ENCODE measurements at places on chromosomes 2 and 18.

- DNase-seq: no peak
These were observed 2.0 kb downstream of the PAIP2B start for GRCh38 chr2:71224935-71225334.

GRCh38 chr2:112941753-112942653, 31.0 kb downstream of the IL37 start:
- peak; percentile 20 for DNase-seq

- DNase-seq: no peak
These were observed 5.4 kb upstream of the ITGB6 start for GRCh38 chr2:160205505-160205904.

GRCh38 chr2:15934291-15934945, 5.9 kb upstream of the MYCN start:
- DNase-seq: no peak

DNA sequence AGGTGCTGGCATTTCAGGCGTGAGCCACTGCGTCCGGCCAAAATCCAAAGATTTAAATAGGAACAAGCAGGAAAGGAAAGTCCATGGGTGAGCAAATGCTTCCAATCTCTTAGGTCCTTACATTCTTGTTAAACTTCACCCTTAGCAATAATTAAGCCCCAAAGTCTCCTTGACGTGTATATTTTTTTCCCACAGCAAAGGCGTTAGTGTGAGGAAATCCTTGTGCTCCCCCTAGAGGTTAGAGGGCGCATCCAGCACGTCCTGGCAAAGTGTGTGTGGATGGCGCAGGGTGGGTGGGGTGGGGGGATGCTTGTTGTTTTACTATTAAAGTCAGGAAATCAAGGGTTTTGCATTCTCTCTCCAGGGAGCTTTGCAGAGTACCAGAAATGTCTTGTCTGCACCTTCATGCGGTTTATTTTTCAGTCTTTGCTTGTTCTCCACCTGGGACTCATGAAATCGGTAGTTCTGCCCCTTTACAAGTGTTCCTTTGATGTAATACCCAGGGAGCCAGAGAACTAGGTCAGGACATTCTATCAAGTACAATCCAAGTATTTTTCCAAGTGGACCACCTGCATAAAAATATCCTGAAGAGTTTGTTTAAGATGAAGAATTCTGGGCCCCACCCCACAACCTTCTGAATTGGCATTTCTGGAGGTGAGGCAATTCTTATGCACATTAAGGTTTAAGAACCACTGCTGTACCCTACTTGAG, 22.2 kb upstream of the ITSN2 start:
- peak; percentile 13 for DNase-seq

DNA sequence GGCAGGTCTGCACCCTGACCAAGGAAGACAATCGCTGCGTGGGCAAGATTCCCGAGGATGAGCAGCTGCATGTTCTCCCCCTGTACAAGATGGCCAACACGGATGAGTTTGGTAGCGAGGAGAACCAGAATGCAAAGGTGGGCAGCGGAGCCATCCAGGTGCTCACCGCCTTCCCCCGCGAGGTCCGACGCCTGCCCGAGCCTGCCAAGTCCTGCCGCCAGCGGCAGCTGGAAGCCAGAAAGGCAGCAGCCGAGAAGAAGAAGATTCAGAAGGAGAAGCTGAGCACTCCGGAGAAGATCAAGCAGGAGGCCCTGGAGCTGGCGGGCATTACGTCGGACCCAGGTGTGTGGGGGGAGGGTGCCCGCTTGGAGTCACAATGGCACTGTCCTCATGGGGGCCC, 48.4 kb downstream of the BOLA3 start:
- DNase-seq: no peak

GRCh38 chr2:145769011-145769716, 1249.2 kb upstream of the ZEB2 start:
- no peak for DNase-seq

- DNase-seq: no peak
These were observed 577 bp upstream of the GLI2 start for GRCh38 chr2:120734930-120735651.

- DNase-seq: no peak
These were observed 23.4 kb downstream of the CROCC2 start for GRCh38 chr2:240929364-240930095.

DNA sequence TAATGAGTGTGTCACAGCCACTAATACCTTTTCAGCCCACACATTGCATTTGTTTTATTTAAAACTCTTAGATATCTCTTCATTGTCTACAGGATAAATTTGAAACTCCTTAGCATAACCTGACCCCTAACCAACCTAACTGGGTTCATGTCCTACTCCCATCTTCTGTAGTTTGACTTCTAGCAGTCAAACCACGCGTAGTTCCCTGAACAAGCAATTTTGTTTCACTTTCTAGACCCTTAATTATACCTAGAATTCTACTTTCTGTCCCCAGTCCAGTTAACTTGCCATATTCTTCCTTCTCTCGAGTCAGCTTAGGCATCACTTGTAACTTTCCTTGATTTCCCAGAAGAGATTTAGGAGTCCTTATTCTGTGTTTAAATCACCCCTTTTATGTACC, 55.1 kb downstream of the RBBP8 start:
- no peak for DNase-seq

GRCh38 chr2:54429811-54430551, 26.1 kb upstream of the SPTBN1 start:
- DNase-seq: no peak

DNA sequence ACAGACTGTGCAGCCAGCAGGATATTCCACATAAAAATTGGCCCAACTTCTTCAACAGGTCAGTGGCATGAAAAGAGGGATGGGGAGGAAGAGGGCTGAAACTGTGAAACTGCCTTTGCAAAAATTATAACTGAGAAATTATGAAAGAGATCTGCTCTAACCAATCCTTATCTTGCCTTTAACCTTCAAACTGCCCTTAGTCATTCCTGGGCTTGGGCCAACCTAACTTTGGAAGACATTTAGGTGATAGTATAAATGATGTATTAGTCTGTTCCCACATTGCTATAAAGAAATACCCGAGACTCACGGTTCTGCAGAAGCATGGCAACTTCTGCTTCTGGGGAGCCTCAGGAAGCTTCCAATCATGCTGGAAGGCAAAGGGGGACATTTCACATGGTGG, 74.5 kb downstream of the RPL31 start:
- DNase-seq: no peak

DNA sequence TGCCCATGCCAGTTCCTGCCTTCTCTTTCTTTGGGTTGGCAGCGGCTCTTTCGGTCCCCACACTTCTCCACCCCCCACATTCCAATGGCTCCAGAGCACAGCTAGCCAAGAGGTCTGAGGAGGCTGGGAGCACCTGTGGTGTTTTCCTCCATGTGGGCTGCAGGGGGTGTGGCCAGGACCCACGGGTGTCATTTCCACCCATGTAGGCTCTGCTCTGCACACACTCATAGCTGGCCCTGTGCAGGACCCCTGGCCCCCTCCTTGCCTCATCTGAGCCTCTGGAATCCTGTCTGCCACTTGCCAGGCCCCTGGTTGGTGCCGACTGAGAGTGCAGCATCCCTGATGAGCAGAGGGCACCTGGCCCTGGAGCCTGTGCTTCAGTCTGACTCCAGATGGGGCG, 46.3 kb downstream of the DYSF start:
- DNase-seq: no peak

DNA sequence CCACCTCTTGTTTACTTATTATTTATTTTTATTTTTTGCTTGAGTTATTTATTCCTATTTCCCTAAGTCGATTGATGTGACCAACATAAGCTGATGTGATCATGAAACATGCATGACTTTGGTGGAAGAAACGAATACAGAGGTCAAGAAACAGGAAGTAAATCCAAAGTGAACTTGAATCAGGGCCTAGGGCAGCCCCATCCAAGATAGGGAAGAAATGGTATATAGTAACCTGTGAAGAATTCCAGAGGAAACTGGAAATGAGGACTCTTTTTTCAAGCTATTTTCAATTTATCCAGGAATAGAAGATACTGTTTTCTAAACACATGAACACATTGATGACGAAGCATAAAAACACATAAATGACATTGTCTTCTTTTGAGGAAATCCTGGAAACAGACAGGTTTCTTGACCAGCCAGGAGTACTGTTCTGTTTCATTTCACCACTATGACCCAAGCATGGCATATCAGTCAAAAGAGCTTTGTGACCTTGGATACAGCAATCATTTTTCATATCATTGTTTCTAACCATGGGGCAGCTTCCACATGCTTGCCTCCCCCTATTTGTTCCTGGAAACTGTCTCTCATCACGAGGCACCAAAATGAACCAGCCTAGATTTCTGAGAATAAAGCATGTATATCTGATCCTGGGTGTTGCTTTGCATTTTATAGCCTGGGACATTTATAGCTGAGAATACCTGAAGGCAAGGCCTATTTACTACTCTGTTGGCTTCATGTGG, 9.1 kb upstream of the LCLAT1 start:
- DNase-seq: no peak

DNA sequence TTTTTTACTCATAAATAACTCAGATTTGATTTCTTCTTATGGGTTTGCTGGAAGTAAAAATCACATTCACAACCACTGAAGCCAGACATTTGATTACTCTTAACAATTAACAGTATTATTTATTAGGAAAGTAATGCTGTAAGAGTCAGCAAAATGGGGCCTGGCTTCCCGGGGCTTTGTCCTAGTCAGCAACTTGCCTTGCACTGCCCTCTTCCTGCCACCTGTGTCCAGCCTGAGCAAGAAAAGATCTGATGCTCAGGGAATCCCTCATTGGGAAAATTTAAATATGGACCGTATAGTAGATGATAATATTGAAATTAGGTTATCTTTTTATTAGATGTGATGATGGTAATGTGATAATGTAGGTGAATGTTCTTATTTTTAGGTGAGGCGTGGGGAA, 30.8 kb upstream of the ACYP2 start:
- DNase-seq: no peak

- no peak for DNase-seq
These were observed 892.2 kb upstream of the ZEB2 start for GRCh38 chr2:145412155-145412554.

DNA sequence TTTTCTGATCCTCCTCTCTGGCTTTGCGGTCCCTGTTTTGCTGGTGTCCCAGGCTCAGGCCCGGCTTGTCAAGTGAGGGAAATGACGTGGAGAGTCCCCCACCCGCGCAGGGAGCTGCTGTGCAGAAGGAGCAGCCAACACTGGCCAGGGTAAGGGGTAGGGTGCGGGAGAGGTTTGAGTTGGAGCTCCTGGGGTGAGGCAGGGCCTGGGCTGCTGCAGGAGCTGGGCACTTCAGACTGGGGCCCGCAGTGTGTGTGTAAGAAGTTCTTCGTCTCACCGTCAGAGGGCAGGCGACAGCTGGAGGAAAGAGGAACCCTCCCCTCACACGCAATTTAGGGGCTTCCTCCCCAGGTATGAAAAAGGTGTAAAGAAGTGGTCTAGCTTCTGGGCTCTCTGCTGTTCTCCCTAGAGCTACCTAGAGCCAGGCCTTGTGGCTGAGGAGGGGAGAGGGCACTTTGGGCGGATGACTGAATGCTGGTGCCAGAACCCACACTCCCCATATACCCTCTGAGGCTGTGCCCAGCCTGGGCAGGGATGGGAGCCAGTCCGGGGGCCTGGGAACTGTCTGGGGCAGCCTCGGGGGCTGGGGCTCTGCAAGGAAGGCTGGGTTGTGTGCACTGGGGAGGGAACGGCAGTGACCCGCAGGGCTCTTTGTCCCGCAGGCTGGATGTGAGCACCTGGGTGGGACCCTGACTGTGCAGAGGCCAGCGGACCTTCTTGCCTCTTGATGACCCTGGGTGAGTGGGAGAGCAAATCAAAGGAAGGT, 11.8 kb downstream of the CELF4 start:
- DNase-seq: no peak

- no peak for DNase-seq
These were observed 58.2 kb upstream of the MEX3C start for GRCh38 chr18:51255693-51256092.

DNA sequence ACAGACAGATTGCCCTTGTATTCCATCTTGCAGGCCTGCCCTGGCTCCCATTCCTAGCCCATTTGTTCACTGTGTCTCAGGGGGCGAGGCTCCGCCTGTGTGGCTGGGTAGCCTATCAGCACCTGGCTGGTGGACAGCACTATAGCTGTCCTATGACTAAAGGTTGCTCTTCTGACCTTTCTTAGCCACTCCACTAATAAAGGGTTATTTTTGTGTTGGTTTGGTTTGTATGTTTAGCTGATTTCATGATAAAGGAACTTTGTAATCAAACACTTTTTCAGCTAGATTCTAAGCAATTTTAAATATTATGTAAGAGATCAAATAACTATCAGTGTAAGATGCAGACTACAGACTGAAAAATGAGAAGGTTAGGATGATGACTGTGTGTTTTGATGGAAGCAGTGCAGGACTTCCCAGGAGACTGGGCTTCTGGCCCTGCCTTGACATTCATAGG, 72.2 kb downstream of the CRIM1 start:
- DNase-seq: no peak

- DNase-seq: no peak
These were observed 295.9 kb upstream of the EPAS1 start for GRCh38 chr2:46001290-46001689.

DNA sequence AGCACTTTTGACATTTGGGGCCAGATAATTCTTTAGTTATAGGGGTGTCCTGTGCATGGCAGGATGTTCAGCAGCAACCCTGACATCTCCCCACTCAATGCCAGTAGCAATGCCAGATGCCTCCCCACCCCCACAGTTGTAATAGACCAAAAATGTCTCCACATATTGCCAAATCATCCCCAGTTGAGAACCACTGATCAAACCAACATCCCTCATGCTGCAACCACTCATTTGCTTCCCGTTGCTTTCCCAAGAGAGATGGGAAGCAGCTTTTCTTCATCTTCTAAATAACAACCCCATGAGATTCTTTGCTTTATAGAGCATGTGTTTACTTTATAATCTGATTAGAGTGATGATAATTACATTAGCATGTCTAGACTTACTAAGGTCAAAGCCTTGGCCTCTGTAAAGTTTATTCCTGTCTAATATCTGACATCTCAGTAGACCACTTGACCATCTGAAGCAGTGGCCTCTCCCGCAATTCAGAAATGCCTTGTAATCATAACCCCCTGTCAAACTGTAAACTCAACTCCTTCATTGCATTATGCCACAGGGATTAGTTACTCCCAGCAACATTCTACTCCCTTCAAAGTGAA, 28.7 kb upstream of the C1D start:
- no peak for DNase-seq

DNA sequence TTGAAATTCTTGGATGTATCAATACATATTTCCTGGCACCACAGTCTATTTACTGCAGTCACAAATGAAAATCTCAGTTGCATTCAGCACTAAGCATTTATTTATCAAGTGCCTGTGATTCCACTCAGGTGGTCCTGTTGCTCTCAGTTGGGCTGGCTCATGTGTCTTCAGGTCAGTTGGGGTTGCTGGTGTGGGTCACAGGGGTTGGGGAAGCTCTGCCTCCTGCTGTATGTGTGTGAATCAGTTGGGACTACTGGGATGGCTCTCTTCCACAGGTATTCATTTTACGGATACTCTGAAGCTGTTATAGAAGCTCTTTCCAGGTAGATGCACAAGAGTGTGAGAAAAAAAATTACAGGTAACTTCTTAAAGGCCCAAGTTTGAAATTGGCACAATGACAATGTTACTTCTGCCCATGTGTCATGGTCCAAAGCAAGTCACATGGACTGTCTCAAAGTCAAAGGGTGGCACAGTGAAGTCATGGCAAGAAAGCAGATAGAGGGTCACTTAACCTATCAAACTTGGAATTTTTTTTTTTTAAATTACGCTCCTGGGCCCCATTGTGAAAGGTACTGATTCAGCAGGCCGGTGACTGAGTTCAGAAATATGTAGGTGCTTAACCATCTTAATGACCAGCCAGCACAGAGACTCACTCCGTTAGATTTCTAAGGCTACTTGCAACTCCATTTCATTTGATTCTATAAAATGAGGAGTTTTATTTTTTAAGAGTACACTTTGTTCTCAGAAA, 249.2 kb upstream of the GCFC2 start:
- no peak for DNase-seq

- DNase-seq: no peak
These were observed 1.5 kb downstream of the ACTR3 start for GRCh38 chr2:113891265-113891959.

All from stimulated activated CD4-positive, alpha-beta T cell treated with anti-CD3 and anti-CD28 coated beads, Interleukin-12 subunit alpha, Interleukin-12 subunit beta, amount 100 ng/mL, for 24 hours (primary cell).